ENCODE measurements at places on chromosomes 13 and 19. TPM values are rescaled to one million over a fixed set of nuclear protein-coding genes. Genes with fewer than 3 reads are reported as not detected.
A peak's percentile ranks its signal among the peaks of the same experiment; 100 is the strongest.

Gene ZNF844
- 2.0 TPM for total RNA-seq

GRCh38 chr19:374886-375235, 30.3 kb upstream of the MIER2 start:
- DNase-seq, result no peak
- H3K4me1 ChIP-seq, result no peaks in the 10 kb centered on the region
- H3K27me3 ChIP-seq, result no peaks in the 10 kb centered on the region
- H3K36me3 ChIP-seq, result no peaks in the 10 kb centered on the region
- no peak overlapping the region for H3K27ac ChIP-seq
- no peak overlapping the region for H3K4me3 ChIP-seq

DNA sequence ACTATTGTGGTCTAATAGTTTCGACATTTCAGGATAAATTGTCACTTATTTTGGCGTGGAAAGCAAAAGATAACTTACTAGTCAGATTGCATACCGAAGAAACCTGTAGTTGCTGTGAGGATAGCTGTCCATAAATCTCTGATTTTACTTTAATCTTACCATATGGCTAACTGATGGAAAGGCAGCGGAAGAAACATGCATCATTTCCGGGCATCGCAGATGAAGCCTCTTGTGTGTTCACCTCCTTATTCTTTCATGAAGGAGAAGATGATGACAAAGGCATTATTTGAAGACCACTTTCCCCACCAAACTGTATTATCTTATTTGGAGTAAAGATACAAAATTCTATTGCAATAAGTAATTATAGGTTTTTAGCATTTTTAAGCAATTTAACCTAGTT, 763.6 kb upstream of the SLITRK6 start:
- no peak overlapping the region for H3K4me3 ChIP-seq
- no peaks in the 10 kb centered on the region for H3K4me1 ChIP-seq
- no peaks in the 10 kb centered on the region for H3K27me3 ChIP-seq
- DNase-seq, result no peak
- no peak overlapping the region for H3K27ac ChIP-seq
- H3K36me3 ChIP-seq, result no peaks in the 10 kb centered on the region

GRCh38 chr19:43759515-43759914, 4.8 kb upstream of the SMG9 start:
- H3K27ac ChIP-seq, result peak overlapping the region; percentile 7
- no peaks in the 10 kb centered on the region for H3K27me3 ChIP-seq
- peaks cover 60% of the 10 kb centered on the region for H3K4me1 ChIP-seq
- H3K36me3 ChIP-seq, result peaks cover 52% of the 10 kb centered on the region
- DNase-seq, result no peak

DNA sequence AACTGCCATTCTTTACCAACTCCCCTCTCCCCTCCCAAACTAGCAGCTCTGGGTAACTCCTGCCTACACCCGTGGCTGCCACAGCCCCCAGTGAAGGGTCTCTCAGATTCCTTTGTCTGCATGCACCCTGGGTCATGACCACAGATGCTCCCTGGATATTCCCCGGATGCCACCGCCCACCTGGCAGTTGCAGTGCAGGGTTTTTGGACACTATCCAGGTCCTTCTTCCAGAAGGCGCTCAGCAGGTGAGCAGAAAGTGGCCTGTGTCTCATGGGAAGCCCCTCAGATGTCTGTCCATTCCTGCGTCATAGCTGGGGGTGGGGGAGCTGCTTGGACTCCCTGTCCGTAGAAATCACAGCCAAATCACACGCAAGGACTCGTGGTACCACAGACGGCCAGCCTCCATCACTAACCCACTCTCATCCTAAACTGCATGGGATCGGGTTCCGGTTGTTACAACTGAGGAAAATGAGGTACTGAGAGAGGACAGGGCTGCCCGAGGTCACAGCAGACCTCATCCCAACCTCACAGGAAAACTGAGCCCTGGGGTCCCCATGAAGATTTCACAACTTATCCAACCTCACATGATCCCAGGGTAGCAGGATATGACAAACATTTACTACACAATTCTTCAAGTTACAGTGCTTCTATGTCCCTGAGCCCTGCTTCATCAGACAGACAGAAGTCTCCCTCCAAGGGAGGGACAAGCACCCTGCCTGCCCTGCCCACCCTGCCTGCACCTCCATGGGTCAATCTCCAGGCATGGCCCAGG, 38.6 kb downstream of the ELL start:
- peak overlapping the region; percentile 61 for H3K27ac ChIP-seq
- no peaks in the 10 kb centered on the region for H3K27me3 ChIP-seq
- H3K4me1 ChIP-seq, result peaks cover 69% of the 10 kb centered on the region
- DNase-seq, result no peak

All from activated T-helper 2 cell treated with anti-CD3 and anti-CD28 coated beads, Interferon-gamma antibody, Interleukin-2, Interleukin-4, amounts not matched to agents 10 μg/mL and 5 μg/mL and 100 μg/mL, durations not matched to agents 14 hours and 24 hours and 36 hours (primary cell).